Osteoblast (primary cell): ENCODE measurements at places on chromosomes 13 and 19. TPM values are rescaled to one million over a fixed set of nuclear protein-coding genes. Genes with fewer than 3 reads are reported as not detected.

DNA sequence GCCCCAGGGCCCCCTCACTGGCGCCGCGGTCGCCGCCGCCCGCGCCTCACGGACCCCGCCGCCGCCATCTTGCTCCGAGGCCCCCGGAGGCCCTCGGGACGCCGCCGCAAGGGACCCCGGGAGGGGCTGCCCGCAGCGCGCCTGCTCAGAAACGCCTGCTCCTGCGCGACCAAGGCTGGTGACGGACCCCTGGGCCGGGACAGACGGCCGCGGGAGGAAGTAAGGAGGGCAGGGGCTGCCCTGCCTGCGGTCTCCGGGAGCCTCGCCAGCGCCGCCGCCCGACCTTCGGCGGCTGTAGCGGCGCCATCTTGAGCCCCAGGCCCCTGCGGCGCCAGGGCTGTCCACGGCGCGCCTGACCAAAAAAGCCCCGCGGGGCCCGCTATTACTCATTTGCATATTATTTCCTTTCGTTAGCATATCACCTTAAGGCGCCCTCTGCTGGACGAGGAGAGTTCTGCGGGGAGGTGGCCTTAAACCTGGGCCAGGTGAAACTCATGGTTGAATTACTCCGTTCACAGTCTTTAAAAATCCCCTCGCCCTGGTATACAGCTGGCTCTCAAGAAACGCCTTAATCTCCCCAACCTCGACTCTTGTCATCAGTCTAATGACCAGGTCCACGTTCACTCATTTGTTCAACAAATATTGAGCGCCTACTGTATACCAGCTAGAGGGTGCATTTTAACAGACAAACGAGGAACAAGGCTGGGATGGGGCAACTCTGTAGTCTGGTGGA lies at the start of gene REXO1:
REXO1 (minus strand) TSS at position 85 of the 733 bp plus-strand sequence. CDS start 125 bp downstream, outside the sequence.
- DNase-seq: peak; percentile 100

DNA sequence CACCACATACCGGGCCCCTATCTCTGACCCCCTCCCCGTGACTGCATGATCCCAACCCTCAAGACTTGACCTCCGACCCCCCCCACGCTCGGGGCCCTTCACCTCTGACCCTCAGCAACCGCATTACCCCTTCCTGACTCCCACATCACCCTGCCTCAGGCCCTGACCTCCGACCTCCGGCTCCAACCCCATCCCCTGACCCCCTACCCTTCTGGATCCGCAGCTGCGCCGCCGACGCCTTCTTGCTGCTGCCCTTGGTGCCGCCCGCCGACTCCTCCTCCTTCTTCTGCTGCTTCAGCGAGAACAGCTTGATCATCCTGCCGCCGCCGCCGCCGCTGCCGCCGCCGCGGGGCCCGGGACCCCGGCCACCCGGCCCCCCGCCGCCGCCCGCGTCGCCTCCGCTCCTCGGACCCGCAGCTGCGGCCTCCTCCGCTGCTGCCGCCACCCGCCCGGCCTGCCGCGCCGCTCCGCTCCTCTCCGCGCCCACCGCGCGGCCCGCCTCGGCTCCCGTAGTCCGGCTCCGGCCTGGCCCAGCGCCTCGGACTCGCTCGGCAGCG lies at the start of gene UBE2M:
UBE2M (minus strand) TSS at position 546 of the 557 bp plus-strand sequence; CDS start at position 316, 230 bp downstream.
- no peak for DNase-seq

- no peak for DNase-seq
Observed at GRCh38 chr13:26400545-26400944, 146.6 kb downstream of the CDK8 start.

DNA sequence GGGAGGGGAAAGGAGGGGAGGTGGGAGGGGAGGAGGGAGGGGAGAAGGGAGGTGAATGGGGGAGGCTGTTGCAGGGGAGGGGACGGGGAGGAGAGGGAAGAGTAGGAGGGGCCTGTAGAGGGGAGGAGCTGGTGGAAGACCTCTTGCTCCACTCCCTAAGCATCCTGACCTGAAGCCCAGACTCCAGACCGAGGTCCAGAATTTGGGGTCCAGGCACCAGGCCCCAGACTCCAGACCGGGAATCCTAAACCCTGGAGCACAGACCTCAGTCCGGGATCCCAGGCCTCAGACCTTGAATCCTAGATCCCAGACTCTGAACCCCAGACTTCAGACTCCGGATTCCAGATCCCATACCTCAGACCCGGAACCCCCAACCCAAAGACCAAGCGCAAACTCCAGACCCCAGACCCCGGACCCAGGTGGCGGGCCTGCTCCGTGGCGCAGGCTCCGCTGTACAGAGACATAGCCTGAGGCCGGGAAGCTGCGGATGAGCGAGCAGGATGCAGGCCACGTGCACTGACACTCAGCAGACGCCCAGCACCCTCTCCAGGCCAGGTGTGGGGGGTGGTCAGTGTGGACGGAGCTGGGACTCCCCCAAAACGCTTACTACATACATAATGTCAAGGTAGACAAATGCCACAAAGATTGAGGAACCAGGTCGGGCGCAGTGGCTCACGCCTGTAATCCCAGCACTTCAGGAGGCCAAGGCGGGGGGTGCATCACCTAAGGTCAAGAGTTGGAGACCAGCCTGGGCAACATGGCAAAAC lies 710 bp upstream of the BTBD2 start:
- DNase-seq: peak; percentile 98

GRCh38 chr13:87120476-87120875 lies 550.7 kb upstream of the SLITRK5 start:
- DNase-seq: no peak

DNA sequence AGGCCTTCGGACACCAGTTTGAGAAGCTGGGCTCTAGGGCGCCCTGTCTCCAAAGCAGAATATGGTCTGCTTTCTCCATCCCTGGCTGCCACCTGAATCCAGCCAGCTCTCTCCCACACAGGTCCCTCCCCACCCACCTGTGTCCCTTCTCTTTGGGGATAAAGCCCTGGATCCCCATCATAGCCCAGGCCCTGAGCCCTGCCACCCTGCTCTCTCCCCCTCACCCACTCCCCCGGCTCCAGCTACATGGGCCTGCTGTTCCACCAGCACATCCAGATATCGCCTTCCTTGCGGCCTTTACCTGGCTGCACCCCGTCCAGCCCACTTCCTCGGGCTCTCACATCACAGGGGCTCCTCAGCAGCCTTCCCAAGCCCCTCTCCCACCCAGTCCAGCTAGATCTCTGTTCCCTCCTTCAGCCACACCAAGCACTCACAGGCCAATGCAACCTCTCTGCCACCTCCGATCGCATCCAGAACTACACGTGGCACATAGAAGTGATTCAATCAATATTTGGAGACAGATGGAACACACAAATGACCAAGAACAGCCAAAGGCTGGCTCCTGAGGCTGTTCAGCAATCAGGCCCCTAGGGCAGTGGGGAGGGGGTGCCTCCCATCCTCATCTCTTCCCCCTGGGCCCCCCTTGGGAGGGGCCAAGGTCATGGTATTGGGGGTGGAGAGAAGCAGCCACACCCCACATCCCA lies 7.6 kb downstream of the AKT2 start:
- DNase-seq: no peak

PTPRH gene
- 0.88 and 1.1 TPM in 2 replicates for total RNA-seq

SWSAP1 gene
- total RNA-seq: 0.72 and 0.88 TPM in 2 replicates

ZNF20 gene
- 6.9 and 9.4 TPM in 2 replicates for total RNA-seq

DNA sequence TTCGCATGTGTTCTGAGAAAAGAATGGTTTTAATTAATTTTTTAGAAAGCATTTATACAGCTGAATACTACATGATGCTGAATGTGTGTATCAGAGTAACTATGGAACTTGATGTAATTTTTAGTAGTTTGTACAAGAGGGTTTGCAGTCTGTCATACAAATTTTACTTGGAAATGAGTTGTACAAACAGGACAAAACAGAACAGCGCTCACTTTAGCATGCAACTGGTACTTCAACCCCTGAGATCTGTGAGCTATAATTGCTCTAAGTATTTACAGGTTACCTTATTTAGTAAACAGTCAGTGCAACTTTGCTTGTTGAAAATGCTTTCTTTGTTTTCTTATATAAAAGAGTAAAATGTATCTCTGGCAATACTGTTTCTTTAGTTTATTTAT lies 706 bp downstream of the TNFRSF19 start:
- DNase-seq: no peak

GRCh38 chr19:49080392-49080791 lies 4.9 kb upstream of the SNRNP70 start:
- DNase-seq: no peak

DNA sequence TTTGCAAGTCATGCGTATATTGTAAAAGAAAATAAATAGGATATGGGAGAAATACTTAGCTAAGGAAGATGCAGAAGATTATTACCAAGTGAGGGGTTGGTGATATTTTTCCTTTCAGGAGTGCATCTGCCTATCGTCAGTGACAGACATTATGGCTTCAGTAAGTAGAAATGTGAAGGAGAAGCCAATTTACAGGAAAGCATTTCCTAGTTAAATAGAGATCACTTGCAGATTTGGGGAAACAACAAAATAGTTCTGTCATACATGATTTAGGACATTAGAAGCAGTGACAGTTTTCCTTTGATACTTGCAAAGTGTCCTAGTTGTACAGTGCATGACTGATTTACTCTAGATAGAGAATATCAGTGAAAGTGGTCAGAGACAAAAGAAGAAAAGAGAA lies 747.8 kb upstream of the KLHL1 start:
- DNase-seq: no peak

DNA sequence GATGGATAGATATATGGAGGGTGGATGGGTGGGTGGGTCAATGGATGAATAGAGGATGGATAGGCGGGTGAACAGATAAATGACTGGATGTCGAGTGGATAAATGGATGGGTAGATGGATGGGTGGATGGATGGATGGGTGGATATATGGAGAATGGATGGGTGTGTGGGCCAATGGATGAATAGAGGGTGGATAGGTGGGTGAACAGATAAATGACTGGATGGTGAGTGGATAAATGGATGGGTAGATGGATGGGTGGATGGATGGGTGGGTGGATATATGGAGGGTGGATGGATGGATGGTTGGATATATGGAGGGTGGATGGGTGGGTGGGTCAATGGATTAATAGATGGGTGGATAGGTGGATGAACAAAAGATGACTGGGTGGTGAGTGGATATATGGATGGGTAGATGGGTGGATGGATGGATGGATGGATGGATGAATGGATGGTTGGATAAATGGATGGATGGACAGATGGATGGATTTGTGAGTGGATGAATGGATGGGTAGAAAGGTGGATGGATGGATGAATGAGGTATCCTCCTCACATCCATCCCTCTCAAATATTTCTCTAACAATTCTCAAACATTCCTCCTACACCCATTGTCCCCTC lies 21.0 kb downstream of the AXL start:
- no peak for DNase-seq

- DNase-seq: no peak
Observed at GRCh38 chr13:25165663-25166062, 6.4 kb downstream of the AMER2 start.

KLK5 gene
- not detected in 2 replicates for total RNA-seq

DNA sequence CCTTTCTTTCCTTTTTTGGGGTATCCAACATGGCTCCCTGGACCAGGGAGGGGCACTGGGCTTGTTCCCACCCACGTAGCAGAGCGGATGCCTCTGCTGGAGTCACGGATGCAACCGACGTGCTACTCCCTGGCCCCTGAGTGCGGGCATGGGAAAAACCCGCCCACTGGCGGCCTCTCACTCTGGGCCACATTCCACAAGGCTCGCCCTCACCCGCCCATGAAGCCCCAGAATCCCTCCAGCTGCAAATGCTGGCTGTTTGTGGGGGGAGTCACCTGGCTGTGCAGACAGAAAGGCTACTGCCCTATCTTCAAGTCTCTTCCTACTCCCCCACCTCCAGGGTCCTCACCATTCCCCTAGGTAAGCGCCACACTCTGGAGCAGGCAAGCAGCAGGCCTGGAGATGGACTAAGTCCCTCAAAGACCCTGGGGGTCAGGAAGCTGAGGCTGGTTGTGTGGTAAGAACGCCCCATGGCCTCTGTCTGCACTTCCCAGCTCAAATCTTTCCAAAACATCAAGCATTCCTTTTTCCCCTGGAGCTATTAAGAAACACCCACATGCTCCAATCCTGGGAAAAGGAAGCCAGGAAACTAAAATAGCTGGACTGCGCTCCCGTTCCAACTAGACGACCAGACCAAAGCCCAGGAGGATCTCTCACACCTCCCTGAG lies 17.9 kb upstream of the EPHX3 start:
- DNase-seq: peak; percentile 99

SIGLECL1 gene
- total RNA-seq: not detected in 2 replicates

S1PR2 gene
- total RNA-seq: 9.4 and 14.1 TPM in 2 replicates

DNA sequence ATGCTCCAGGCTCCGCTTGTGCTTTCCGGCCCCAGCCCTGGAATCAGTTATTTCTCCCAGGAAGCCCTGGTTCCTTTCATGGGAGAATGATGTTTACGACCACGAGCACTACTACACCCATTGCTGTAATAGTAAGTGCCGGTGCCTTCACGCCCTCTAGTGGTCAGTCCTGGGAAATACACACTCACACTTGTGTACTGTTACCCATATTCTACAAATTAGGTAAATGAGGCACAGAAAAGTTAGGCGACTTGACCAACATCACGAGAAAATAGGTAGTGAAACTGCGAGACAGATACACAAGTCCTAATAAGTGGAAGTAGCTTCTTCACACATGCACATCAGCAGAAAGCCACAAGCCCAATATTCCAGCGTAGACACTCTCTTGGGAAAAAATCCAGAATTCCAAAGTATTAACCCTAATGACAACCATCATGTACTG lies 21.7 kb downstream of the CEACAM21 start:
- peak; percentile 93 for DNase-seq
